ENCODE measurements at places on chromosomes 13 and 19.

DNA sequence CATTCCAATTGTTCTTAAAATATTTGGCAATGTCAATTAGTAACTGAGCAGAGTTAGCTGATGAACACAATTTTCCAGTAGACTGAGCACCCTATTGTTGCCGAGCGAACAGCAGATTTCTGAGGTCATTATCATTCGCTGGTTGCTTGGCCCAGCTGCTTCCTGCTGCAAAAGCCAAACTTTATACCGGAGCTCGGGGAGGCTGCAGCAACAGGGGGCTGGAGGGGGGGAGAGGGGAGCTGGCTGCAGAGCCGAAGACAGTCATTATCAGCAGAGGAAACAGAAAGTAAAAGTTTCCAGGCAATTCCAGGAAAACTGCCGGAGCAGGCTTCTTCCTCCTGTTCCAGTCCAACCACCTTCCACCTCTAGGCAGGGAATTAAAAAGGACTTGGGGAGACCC lies 77.9 kb downstream of the ZNF536 start:
- no peak for DNase-seq

DNA sequence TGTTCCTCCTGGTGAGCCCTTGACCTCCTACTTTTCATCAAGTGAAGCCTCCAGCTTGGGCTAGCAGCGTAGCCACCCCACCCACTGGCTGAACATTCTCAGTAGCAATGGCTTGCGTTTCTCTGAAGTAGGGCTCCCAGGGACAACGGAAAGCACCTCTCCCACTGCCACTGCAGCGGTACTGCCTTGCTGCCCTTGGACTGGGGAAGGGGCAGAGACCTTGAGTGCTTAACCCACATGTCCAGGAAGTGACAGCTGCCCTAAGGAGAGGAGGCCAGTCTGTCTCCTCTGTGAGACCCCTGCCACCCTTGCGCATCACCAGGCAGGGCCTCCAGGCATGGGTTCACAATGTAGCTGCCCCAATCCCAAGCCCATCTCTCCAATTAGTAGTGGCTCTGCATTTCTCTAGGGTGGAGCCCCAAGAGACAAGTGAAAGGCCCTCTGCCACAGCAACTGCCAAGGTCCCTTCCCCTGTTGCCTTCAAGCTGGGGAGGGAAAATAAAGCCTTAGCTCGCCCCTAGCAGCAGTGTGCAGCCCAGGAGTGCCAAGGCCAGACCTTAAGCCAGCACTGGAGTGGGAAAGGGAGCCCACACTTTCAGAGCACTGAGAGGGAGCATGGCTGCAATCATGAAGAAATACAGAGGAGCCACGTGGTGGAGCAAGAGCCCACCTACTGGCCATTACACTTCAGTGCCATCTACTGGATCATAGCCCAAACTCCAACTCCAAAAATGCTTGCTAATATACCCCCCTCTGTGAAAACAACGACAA lies 175.9 kb upstream of the TRPC4 start:
- DNase-seq, result no peak

DNA sequence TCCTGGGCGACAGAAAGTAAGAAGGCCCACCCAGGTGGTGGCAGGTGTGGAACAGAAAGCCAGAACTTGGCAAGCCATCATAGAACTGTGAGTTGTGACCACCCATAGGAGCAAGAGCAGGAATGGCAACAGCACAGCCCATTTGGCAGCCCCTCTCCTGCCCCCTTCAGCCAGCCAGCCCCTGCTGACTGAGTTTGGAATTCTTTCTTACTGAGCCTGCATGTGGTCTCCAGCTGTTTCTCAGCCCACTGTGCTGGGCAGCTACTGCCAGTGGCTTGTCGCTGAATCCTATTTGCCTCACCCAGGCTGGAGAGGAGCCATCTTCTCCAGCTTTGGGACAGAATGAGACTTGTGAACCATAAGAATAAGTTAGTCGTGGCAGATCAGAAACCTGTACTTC lies 28.3 kb downstream of the CNMD start:
- no peak for DNase-seq

DNA sequence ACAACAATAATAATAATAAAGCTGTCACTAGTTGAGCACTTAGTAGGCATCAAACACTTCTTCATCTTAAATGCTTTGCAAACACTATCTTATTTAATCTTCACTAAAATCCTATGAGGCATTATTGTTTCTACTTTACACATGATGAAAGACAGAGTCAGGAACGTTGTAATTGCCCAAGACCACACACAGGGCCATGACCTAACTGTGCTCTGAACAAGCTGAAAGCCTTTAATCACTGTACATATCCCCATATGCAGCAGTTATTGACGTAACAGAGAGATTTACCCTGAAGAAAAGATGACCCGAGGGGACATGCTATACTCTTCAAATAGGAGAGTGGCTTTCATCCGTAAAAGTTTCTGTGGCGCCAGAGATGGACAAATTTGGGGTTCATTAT lies 53.0 kb downstream of the SACS start:
- DNase-seq, result no peak

DNA sequence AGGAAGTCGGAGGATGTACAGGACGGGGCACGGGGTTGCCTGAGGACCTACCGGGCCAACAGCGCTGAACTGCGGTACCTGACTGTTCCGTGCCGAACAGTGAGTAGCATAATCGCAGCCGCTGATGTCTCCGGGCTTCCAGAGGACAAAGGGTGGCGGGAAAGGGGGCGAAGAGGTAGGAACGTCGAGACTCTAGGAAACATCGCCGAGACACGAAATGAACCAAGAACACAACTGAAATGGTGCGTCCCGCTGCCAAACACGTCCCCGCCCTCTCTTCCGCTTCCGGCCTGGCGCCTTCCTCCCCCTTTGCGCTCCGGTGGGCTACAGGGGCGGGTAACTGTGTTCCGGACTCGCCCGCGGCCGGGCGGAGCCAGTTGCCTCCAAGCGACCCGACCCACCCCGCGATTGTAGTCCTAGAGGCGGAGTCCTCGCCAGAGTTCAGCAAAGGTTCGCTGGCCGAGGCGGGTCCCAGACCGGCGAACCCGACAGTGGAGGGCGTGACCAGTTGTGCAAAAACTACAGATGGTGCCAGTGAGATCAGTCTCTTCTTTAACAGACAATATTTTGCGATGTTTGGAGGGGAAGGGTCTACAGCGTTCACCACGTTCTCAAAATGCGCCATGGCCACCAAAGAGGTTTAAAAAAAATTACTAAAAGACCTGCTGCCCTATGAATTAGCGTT lies at the start of gene MRPS31:
TSS of gene MRPS31 (minus strand) at position 257 of the 685 bp plus-strand sequence. CDS start at position 203, 54 bp downstream.
- peak; percentile 94 for DNase-seq

DNA sequence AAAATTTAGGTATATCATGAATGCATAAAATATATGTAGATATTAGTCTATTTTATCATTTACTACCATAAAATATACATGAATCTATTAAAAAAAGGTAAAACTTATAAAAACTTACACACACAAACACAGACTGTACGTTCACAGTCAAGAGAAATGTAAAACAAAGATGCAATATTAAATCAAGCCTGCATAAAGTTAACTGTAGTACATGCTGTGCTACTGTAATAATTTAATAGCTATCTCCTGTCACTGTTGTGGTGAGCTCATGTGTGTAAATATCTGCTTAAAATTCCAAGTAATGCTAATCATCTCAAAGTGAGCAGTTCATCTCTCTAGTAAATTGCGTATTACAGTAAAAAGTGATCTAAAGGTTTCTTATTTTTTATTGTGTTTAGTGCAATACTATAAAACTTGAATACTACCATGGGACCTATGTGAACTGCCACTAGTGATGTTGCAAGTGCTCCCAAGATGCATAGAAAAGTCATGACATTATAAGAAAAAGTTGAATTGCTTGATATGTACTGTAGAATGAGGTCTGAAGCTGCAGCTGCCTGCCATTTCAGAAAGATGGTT lies 762 bp upstream of the ZNF233 start:
- DNase-seq, result no peak

DNA sequence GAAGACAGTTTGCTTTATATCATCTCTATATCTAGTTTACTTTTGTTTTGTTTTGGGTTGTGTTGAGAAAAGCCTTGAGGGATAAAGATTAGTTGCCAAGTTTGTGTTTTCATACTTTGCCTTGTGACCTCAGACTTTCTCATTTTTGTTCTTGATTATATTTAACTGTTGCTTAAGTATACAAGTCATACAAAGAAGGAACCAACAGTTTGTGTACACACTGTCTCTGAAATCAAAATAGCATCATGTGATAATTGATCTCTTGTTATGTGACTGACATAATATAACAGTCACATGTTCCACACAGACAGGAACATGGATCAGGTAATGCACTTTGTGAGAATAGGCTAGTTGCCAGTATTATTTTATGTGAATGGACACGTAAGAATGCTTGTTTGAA lies 70.8 kb downstream of the SHISA2 start:
- no peak for DNase-seq

- no peak for DNase-seq
These were observed 6.2 kb downstream of the RPS19 start for GRCh38 chr19:41866284-41866683.

GRCh38 chr19:28213470-28214082 lies 999.4 kb downstream of the UQCRFS1 start:
- no peak for DNase-seq

DNA sequence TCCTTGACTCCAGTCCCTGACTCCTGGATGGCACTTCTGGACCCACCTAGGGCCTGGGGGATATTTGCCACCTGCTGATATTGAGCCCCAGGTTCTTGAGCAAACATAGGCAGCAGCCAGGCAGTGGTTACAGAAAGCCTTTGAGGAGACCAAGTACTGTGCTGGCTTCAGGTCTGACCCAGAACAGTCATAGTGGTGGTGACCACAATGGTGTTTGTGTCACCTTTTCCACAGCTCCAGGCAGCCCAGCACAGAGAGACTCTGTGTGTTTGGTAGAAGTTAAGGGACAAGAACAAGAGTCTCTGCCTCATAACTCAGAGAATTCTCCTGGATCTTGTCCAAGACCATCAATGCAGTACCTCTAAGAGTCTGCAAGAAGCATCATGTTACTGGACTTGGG lies 14.6 kb upstream of the CLC start:
- DNase-seq, result no peak

DNA sequence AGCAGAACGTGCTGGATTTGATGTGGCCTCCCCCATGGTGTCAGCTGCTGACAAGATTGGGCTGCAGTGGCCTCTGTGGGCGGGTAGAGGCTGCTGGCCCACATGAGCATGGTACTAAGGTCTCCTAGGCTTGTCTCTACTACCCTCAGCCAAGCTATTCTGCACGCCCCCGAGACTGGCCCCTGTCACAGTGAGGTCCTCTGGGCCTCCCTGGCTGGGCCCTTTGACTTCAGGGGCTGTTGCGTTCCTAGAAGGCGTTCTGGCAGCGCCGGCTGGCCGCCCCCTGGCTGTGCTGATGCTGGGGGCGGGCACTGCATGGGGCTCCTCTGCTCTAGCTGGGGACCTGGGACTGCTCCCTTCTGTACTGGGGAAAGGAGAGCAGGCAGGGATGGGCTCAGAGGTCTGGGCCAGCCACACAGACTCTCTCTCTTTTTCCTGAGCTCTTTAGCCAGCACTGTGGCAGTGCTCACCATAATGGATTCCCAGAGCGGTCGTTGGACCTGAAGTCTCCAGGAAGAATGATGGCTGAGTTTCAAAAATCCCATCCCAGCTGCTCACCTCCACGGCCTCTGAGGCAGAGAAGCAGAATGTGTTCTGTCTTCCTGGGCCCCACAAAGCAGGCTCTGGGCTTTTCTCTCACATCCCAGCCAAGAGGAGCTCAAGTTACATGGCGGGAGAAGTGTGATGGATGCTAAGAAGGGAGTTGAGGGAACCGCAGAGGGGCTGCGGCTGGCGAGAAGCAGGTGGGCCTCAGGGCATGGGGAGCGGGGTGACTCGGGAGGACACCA lies 32.3 kb downstream of the TSSK6 start:
- no peak for DNase-seq

GRCh38 chr13:73822668-73823592 lies 311.3 kb downstream of the KLF12 start:
- no peak for DNase-seq

GRCh38 chr19:18450021-18450930 lies 12.3 kb upstream of the ISYNA1 start:
- DNase-seq, result no peak

DNA sequence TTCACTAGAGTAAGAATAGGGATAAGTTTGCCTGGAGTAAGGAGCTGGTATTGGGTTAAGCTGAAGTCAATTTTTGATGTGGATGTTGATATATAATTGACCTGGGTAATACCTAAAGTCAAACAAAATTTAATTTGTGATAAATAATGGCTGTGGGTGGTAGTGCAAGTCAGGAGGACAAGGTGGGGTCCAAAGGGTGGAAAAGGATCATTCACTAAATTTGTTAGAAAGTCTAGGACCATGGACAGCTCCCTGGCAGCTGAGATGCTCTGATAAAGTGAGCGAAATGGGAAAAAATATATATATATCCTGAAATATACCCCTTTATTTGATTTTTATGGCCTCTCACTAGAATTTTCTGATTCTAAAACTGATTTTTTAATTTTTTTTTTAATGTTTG lies 463.5 kb downstream of the GPC6 start:
- DNase-seq, result no peak

GRCh38 chr19:19552798-19553197 lies 14.7 kb downstream of the CILP2 start:
- DNase-seq, result no peak

GRCh38 chr19:11964496-11964857 lies 363 bp upstream of the ZNF763 start:
- DNase-seq, result no peak

GRCh38 chr13:72523049-72523448 lies 204.4 kb downstream of the MZT1 start:
- DNase-seq, result no peak

- peak; percentile 13 for DNase-seq
These were observed 5.0 kb downstream of the KLK4 start for GRCh38 chr19:50906217-50906616.

DNA sequence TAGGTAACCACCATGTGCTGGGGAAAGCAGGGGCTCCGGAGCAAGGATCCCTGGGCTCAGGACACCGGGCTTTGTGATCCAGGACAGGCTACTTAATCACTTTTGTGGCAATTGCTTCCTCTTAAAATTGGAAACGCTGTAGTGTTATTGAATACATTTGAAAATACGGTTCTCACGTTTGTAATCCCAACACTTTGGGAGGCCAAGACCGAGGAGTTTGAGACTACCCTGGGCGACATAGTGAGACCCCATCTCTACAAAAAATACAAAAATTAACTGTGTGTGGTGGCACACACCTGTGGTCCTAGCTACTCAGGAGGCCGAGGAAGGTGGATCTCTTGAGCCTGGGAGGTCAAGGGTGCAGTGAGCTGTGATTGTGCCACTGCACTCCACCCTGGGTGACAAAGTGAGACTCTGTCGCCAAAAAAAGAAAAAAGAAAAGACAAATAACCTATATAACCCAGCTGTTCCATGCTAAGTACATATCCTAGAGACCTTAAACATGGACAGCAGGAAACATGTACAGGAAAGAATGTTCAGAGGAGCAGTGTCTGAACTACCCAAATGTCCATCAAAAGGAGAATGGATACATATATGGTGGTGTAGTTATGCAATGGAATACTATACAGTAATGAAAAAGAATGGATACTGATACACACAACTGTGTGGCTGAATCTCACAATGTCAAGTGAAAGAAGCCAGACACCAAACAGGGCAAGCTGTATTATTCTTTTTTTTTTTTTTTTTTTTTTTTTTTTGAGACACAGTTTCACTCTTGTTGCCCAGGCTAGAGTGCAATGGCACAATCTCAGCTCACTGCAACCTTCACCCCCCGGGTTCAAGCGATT lies 622 bp upstream of the PRODH2 start:
- DNase-seq, result no peak

GRCh38 chr19:3057275-3057714 lies 5.0 kb downstream of the TLE5 start:
- no peak for DNase-seq
